ENCODE measurements at places on chromosomes 5 and 9.

GRCh38 chr9:108158236-108158995, 668.8 kb upstream of the KLF4 start:
- DNase-seq: no peak

- no peak for DNase-seq
Measured at GRCh38 chr5:152804179-152804578, 399.1 kb upstream of the NMUR2 start.

GRCh38 chr5:98734646-98735045, 38.8 kb upstream of the RGMB start:
- DNase-seq: no peak

DNA sequence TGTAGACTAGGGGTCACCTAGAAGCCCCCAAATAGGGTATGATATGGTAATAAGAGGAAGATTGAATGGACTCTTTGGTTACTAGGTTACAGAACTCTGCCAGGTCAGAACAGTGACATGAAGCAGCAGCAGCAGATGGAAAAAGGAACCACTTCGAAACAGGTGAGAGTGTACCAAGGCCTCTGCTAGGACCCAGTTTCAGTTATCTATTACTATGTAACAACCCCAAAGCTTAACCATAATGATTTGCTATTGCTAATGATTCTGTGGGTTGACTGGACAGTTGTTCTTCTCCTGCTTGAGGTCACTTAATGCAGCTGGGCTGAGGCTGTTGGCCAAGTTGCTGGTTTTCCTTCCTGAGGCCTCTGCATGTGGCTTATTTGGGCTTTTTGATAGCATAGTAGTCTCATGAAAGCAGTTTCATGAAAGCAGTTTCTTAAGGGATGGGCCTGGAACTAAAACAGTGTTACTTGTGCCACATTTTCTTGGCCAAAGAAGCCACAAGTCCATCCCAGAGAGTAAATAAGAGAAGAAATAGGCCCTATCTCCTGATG, 17.6 kb downstream of the C9orf43 start:
- DNase-seq: no peak

DNA sequence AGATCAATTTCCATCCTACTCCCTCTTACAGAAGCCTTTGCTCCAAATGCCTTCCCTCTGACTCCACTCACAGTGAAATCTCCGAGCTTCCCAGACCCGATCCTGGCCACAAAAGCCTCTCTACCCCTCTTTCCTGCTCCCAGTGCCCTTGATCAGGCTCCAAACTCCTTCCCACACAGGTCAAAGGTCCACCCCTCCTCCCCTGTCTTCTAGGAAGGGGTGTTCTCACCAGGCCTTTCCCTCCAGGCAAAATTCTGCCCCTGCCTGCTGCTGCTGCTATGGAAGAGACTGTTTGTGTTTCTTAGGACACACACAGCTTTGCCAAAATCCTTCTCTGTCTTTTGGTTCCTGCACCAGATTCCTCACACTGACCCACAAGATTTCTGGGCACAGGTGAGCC, 85.8 kb upstream of the ALDH1A1 start:
- no peak for DNase-seq

GRCh38 chr9:93267091-93267541, 83.2 kb downstream of the WNK2 start:
- no peak for DNase-seq

DNA sequence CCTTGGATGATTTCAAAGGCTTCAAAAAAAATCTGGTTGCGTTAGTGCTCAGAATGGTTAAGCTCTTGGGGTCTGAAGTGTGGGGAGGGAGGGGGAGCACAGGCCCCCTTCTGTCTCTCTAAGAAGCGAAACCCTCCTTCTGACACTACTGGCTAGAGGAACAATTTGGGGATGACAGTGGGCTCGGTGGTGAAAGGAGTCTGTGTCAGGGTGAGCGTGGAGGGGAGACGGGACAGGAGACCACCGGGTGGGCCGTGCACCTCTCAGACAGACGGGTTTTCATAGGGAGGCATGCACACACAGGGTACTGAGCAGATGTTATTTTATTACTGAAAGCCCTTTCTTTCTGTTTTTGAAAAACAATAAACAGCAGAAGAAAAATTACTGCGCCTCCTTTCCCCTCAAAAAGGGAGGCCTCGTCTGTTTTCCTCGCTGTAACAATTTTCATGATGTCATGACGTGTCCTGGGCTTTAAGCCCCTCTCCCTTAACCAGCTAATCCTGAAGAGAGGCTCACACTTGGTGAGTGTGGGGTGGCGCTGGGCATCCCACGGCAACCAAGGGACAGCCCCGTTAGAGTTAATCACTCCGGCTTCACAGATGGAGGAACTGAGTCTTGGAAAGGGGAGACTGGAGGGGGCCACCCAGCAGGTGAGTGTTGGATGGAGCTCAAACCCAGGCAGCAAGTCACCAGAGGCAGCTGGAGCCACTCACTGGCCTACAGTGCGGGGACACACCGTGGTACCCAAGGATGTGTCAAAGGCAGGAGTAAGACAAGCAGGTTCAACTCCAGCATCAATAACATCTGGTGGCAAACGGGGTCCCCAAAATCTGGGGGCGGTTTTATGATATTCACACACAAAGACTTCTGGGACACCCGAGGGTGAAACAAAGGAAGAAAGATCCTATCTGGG, 53.4 kb downstream of the PTCH1 start:
- no peak for DNase-seq

DNA sequence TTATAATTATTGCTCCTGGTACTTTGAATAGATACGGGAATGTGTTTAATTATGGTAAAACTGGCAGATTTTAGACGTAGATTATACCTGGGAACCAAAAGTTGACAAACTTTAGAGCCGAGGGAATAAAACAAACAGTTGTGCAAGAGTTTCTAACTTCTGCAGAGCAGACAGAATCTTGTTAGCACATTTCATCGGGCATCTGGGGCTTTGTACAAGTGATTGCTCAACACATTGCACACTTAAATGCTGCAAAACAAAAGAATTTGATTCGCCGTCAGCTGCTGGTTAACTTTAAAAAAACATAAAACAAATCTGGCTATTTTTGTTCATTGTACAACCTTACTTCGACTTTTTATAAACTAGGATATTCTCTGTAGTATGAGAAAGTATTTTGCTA, 398.1 kb downstream of the MAN2A1 start:
- no peak for DNase-seq

- no peak for DNase-seq
Measured at GRCh38 chr5:62662521-62662920, 83.9 kb downstream of the LRRC70 start.

GRCh38 chr5:82312373-82312856, 34.3 kb upstream of the RPS23 start:
- DNase-seq: no peak

GRCh38 chr5:42090162-42090561, 165.1 kb downstream of the FBXO4 start:
- DNase-seq: no peak

GRCh38 chr9:79116709-79117108, 455.1 kb upstream of the TLE4 start:
- no peak for DNase-seq

DNA sequence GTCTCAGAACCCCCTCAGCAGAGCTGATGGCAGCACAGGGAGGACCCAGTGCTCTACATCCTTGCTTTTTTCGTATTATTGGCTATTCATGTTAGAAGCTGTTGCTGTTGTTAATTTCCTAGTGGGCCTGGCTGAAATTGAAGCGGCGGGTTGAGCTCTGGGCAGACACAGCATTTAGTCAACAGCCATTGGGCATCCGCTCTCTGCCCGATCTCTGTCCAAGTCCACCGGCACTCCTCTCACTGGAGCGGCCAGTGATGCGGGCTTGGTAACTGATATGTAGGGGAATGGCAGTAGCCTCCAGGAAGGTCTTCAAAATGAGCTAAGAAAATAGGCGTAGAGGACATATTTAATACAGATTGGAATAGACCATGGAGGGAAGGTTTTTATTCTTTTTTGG, 1.3 kb upstream of the GARNL3 start:
- DNase-seq: no peak

GRCh38 chr9:34383904-34384303, 7.2 kb upstream of the MYORG start:
- DNase-seq: no peak

DNA sequence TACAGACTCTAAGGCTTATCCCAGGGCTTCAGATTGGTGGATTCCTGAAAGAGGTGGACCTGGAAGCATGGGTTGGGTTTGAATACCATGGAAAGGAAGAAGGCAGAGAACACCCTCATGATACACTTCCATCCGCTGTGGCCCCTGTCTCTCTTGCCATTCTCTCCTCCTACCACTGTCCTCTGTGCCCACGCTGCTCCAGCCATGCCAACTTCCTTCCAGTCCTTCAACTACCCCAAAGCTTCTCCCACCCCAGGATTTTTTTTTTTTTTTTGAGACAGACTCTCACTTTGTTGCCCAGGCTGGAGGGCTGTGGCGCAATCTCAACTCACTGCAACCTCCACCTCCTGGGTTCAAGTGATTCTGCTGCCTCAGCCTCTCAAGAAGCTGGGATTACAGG, 1.7 kb upstream of the SPARC start:
- no peak for DNase-seq

DNA sequence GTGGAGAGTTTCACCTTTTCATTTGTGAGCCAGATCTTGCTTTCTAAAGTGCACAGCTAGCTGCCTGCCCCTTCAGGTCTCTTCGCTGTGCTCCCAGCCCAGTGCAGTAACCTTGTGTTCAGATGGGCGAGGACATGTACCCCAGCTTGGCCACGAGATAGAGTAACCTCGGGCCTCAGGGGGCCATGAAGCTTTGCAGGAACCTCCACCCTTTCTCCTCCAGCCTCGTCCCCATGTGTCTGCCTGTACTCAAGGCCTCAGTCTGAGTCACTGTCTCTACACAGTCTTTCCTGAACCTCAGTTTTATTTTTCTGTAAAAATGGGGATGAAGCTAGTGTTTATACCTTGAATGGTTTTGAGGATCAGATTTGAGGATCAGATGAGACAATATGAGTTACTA, 37.9 kb downstream of the ERGIC1 start:
- DNase-seq: no peak

DNA sequence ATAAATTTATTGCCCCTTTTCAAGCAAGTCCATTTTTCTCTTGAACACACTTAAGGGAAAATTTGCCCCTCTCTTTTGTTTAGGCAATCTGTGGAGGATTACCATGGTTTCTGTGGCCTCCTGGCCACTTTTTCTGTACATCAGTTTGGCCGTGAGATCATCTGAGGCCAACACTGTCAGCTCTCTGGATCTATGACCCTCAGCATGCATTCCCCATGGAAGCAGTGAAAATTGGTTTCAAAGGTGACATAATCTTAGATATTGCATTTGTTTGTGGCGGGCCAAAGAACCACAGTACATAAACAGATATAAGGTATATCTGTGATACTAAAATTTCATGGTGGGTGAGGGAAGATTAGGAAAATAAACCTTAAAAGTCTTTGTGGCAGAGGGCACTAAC, 4.6 kb upstream of the ZNF474 start:
- DNase-seq: no peak

GRCh38 chr5:45454114-45454513, 242.1 kb downstream of the HCN1 start:
- no peak for DNase-seq

GRCh38 chr5:169385636-169386035, 84.7 kb upstream of the SLIT3 start:
- DNase-seq: no peak

DNA sequence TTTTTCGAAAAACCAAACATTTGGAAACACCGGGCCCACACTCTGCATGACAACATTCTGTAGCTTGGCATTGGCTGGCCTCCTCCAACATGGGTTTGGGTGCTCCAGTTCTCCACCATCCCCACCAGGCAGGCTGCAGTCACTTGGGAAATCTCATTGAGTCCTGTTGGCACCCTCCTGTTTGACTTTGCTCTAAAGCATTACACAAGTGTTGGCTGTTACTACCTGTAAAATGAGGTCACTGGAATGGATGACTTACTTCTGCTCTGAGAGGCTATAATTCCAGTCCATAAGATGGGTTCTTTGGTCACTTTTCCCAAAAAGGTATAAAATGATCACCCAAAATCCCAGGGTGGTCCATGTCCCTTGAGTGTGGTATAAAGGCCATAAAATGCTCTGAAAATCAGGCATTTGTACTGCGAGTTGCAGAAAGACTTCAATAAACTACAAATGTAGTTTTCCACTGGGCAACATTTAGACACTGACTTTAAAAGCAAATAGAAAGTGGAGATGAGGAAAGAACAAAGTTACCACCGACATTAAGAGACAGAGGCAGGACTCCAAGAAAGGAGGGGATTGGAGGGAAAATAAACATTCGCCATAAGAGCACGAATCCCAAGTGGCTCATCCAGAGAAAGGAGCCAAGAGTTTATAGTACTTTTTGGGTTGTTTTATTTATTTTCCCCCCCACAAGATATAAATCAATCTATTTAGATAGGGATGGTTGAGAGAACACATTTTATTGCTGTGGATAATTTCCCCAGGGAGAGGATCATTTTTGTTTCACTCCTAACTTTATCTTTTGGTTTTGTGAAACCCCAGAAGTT, 295.1 kb downstream of the TLE1 start:
- no peak for DNase-seq

- DNase-seq: no peak
Measured at GRCh38 chr5:138978080-138978479, 102.9 kb upstream of the LRRTM2 start.

DNA sequence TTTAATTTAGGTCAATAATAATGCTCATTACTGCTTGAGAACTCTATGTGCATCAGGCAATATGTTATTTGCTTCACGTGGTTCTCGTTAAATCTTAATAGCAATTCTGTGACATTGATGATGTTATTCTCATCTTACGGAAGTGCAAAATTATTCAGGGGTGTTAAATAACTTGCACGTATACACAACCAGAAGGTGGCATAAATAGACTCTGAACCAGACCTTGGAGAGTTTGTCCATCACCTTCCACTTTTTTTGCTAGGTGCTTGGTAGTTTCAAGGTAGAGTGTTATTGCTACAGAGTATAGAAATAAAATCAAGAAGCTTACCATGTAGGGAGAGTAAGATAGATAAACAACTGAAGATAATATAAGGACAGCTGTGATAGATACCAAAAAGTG, 23.6 kb upstream of the TNFAIP8 start:
- no peak for DNase-seq

DNA sequence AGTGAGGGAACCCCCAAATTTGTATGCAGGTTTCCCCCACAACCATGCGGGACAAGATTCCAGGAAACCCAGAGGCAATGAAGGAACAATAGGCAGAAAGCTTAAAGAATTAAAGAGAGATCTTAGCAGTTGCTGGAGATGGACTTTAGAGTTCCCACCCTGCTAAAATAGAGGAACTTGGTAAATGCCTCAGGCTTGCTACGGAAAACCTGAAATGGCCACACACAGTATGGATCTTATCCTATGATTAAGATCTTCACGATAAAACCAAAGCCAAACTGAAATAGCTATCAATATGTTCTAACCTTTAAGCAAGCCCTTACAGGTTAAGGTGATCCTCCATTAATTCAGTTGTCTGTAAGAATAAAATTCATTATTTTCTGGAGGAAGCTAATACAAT, 148.3 kb downstream of the RANBP17 start:
- DNase-seq: no peak

GRCh38 chr9:130029223-130029973, 13.6 kb downstream of the FNBP1 start:
- no peak for DNase-seq

DNA sequence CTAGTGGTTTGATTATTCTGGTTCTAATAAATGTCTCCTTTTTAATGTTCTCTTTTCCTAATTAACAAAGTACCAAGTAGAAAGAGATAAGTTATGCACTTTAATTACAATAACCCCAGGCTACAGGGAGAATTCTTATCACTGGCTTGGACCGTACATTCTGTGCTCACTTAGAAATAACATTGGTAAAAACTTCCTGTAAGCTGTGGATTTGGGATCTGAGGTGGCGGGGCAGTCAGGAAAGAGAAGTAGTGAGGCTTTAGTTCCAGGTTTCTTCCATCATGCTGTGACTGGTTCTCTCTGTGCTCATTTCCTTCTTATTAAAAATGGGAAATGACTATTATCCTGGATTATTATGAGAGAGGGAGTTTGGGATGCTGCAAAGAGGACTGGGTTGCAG, 142.0 kb downstream of the EGFLAM start:
- no peak for DNase-seq

All from stimulated activated CD4-positive, alpha-beta T cell treated with anti-CD3 and anti-CD28 coated beads, Interleukin-15, amount 100 ng/mL, for 1 hour (primary cell).